T-helper 9 cell (primary cell): ENCODE measurements at places on chromosomes 12 and 14.

GRCh38 chr12:42262271-42262670 is 24.2 kb upstream of the YAF2 start:
- no peak for DNase-seq

GRCh38 chr14:99564256-99564925 is 39.6 kb downstream of the CCDC85C start:
- DNase-seq: no peak

- no peak for DNase-seq
These were observed 25.2 kb upstream of the NTN4 start for GRCh38 chr12:95815632-95816212.

GRCh38 chr12:127716166-127716565 is 550.8 kb upstream of the TMEM132C start:
- no peak for DNase-seq

- DNase-seq: no peak
These were observed 12.2 kb downstream of the TBX3 start for GRCh38 chr12:114671443-114672411.

- DNase-seq: peak; percentile 51
These were observed 20.9 kb upstream of the BLTP3B start for GRCh38 chr12:100163416-100164152.

DNA sequence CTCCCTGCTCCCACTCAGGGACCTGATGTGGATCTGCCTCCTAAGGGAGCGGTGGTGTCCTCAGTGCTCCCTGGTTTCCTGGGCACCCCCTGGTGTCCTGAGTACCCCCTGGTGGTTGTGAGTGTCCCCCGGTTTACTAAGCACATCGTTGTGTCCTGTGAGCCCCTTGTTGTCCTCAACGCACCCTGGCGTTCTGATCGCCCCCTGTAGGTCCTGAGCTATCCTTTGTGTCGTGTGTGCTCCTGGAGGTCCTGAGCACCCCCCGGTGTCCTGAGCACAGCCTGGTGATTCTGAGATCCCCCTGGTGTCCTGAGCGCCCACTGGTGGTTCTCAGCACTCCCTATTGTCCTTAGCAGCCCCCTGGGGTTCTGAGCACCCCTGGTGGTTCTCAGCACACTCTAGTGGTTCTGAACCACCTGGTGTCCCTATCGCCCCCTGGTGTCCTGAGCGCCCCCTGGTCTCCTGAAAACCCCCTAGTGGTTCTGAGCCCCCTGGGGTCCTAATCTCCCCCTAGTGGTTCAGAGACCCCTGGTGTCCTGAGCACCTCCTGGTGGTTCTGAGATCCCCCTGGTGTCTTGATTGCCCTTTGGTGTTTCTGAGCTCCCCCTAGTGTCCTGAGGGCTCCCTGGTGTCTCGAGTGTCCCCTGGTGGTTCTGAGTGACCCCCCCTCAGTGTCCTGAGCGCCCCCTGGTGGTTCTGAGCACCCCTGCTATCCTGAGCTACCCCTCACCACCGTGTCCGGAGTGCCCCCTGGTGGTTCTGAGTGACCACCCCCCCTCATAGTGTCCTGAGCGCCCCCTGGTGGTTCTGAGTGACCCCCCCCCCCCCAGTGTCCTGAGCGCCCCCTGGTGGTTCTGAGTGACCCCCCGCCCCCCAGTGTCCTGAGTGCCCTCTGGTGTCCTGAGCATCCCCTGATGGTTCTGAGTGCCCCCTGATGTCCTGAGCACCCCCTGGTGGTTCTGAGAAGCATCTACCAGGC is 615.1 kb downstream of the TMEM121 start:
- peak; percentile 37 for DNase-seq

- DNase-seq: no peak
These were observed 10.3 kb downstream of the KRT85 start for GRCh38 chr12:52356762-52357580.

GRCh38 chr12:39852346-39852745 is 232.7 kb upstream of the ABCD2 start:
- no peak for DNase-seq

DNA sequence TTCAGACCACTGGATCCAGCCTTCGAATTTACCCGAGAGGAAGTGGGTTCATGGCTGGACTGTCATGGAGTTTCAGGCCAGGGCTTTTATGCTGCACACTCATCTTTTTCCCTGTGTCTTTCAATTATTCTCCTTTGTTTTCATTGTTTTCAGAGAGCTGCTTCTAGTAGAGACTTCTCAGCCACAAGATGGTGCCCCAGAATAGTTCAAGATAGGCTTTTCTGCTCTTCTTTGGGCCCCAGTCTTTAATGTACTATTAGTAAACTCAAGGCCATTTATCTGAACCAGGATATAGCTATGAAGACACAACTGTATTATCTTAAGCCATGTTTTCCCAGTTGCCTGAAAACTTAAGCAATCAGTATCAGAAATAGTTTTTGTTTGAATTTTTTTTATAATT is 30.4 kb upstream of the PSMA6 start:
- no peak for DNase-seq
